ENCODE measurements at places on chromosomes 6 and 20.
A peak's percentile ranks its signal among the peaks of the same experiment; 100 is the strongest.

DNA sequence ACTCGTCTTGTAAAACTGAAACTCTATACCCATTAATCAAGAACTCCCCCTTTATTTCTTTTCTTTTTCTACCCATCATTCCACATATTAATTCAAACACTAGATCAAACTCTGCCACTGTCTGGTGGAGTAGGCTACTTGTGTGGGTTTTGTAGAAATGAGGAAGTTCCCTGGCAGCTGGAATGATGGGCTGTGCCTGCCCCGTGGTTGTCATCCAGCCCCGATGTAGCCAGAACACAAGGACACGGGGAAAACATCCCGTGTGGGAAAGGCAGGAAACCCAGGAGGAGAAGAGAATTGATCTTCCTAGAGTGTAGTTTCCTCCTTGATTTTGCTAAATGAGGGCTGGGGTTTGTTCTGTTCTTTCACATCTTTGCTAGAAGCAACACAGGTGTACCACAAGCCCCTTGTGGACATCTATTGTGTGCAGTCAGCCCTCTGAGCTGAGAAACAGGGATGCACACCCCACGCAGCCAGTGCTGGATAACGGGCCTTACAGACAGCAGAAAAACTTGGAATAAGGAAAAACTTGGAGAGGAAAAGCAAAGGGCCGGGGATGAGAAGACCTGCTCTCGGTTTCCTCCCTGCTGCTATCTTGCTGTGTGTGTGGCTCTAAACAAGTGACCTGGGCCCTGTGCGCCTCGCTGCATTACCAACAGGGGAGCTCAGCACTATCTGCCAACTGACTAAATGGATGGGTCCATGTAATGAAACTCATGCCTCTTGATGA lies 88.0 kb downstream of the SCML4 start:
- DNase-seq: no peak

- DNase-seq: peak; percentile 16
Observed at GRCh38 chr6:699319-699718, 6.4 kb upstream of the EXOC2 start.

GRCh38 chr20:25054995-25055629 lies 2.8 kb downstream of the ACSS1 start:
- DNase-seq: no peak

GRCh38 chr6:51450248-51450957 lies 631.7 kb downstream of the TFAP2B start:
- DNase-seq: no peak

GRCh38 chr6:128046033-128046432 lies 145.2 kb upstream of the THEMIS start:
- no peak for DNase-seq

DNA sequence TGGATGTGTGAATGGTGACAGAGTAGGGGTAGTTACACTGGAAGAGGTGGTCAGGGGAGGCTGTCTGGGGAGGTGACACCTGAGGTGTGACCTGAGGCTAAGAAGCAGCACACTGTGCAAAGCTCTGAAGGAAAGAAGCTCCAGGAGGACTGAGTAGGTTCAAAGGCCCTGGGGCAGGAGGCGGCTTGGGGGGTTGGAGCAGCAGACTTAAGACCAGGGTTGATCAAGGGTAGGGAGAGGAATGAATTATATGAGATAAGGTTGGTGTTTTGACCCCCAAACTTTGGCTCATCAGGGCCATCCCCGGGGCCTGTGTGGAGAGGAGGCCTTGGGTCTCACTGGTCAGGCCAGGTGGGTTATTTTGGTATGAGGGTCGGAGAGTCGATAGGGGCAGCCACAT lies 166.1 kb downstream of the GRM4 start:
- no peak for DNase-seq

DNA sequence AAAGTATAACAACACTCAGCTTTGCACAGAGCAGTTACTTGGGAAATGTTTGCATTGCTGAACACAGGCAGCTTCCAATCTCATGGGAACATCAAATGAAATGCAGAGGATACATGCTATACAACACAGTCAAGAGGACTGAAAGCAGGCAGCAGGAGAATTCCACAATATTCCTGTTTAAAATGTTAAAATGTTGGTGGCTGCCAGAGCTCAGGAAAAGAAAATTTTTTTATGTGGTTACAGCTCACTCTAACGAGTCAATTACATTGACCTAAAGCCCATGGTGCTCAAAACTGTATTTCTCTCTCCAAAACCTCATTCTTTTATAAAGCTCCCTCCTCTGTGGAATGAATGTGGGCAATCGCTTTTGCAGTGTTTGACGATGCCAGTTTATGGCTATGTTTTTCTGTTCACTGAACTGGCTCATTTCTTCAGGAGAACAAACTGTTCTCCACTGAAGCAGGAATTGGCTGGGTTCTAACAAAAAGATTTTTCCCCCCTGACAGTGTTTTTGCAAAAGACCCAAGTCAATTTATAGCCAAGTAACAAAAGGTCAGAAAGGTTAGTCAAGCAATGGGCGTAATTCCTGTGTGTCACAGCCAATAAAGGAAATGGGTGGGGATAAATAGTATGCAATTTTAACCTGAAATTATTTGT lies 69.0 kb downstream of the ZHX3 start:
- DNase-seq: no peak

- DNase-seq: no peak
Observed at GRCh38 chr6:45574014-45574461, 196.3 kb upstream of the SUPT3H start.

- peak; percentile 40 for DNase-seq
Observed at GRCh38 chr6:10405513-10405900, 9.4 kb downstream of the TFAP2A start.

GRCh38 chr6:148653138-148653776 lies 93.6 kb upstream of the UST start:
- no peak for DNase-seq
